ENCODE measurements at places on chromosomes 4 and X.

- no peak for DNase-seq
Measured at GRCh38 chr4:156800463-156800862, 171.1 kb downstream of the PDGFC start.

GRCh38 chrX:11899091-11899490, 141.1 kb downstream of the MSL3 start:
- no peak for DNase-seq

DNA sequence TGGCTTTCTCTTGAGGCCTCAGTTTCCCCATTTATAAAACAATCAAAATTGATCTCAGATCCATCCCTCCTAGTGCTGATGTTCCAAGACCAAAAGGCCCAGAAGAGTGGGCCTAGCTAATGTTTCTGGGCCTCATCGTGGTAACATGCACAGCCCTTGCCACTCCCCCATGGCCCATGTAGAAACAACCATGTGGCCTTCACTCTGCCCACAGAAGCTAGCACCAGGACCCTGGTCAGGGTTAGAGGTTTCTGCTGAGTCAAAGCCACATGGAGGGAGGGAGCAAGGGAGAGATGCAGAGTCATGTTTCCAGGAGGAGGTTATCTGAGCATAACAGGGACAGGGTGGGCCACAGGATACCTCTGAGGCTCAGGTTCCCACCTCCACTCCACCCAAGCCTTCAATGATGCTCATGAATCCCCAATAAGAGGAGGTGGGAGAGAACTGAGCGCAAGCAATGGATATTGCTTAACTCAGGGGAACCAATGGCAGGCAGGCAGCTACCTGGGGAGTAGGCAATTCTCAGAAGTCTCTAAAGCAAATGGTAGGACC, 16.9 kb downstream of the OTUD5 start:
- DNase-seq, result no peak

DNA sequence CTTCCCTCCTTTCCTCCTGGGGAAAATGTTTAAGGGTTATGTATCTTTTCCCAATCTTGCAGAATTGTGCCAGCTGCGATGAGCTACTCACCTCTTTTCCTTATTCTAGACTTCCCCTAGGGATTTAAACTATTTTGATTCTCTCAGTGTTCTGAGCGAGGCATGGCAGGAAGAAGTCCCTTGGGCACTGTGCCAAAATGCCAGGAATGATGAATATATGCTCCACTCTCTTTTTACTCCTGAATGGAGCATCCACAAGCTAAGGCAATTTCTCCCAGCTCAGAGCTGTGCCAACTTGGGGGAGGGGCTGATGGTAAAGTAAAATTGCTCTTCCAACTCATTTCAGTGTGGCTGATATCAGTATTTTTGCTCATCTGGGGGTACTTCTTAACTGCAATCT, 4.0 kb upstream of the C4orf17 start:
- no peak for DNase-seq

DNA sequence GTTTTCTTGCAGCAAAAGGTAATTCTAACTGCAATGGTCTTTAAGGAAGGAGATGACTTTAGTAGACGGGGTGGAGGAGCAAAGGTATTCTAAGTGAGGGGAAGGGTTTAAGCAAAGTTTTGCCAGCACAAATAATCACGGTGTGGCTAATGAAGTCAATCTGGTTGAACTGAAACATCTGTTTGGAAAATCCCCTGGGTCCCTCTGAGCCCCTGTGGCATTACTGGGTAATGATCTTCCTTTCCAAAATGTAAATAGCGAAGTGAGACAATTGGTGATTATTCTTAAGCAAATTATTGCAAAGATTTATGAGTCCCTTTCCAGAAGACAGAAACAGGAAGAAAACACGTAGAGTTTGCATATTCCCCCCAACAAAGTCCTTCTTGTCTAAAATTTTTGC, 47.2 kb downstream of the FGFBP1 start:
- no peak for DNase-seq

DNA sequence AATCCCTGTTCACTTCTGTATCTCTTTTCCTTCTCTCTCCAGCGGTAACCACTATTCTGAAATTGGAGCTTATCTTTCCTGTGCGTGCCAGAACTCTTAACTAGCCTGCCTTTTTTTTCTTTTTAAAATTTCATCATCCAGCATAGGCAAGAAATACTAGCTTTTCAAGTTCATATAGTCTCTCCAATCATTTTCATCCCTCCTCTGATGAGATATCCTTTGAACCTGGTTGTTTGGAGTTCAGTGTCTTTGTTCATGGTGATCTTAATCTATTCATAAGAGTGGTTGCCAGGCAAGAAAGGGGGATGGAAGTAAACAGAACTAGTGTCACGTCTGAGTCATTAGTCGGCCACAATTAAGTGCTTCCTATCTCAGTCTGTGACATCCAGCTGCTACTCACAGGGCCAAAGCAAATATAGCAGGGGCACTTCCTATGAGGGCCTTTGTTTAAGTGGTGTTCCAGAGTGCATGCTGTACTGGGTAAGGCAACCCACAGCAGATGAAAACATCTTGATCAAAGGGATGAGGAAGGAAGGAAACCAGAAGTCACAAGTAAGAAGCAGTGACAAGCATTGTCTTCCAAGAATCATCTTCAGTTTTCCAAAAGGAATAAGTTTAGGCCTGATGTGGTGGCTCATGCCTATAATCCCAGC, 56.4 kb upstream of the XIAP start:
- peak; percentile 85 for DNase-seq

Data from NCI-H510A (cell line).